T-helper 22 cell (primary cell): ENCODE measurements at places on chromosomes 13 and 19.

- no peak for DNase-seq
Observed at GRCh38 chr13:26246154-26246553, 7.8 kb upstream of the CDK8 start.

DNA sequence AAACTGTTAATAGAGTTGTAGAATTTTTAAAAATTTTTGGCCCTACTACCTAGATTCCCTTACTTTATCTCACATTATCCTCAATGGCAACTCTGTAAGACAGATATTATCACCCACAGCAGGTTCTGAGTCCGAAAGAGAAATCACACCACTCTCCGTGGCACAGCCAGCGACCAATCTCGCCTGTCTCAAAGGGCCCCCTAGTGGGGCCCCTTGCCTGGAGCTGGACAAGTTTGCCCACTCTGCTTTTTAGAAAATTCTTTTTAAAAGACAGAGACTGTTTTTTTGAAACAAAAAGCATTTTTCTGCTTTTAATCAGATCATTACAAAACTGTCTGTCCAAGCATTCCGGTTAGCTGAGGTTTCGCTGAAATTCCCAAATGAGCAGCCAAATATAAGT is 21.7 kb downstream of the PHF11 start:
- no peak for DNase-seq

DNA sequence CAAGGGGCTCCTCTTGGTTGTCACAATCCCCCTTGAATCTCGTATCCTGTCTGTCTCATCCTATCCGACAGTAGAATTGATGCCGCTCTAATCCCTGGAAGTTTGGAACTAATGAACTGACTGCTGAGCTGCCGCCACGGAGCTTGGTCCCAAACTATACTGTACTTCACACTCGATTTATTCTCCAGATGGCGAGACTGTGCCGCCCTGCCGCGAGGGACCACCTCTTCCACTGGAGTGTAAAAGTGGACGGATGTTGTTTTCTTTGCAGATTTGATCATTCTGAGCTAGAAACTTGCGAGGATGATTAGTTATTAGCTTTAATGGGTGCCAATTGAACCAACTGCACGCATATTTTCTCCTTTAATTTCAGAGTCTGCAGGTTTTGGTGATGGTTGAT is 117.2 kb downstream of the ZIC5 start:
- no peak for DNase-seq

DNA sequence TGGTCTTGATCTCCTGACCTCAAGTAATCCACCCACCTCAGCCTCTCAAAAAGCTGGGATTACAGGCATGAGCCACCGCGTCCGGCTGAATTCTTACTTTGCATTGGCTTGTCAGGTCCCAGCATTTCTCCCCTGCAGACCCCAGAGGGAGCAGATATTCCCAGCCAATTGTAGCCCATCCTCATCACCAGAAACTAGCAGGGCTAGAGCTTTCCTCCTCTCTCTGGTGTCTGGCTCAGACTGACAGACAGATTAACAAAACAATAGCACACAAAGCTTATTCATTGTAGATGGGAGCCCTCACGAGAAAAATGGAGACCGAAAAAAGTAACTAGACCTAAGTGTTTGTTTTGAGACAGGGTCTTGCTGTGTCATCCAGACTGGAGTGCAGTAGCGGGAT is 7.5 kb upstream of the MPV17L2 start:
- no peak for DNase-seq

DNA sequence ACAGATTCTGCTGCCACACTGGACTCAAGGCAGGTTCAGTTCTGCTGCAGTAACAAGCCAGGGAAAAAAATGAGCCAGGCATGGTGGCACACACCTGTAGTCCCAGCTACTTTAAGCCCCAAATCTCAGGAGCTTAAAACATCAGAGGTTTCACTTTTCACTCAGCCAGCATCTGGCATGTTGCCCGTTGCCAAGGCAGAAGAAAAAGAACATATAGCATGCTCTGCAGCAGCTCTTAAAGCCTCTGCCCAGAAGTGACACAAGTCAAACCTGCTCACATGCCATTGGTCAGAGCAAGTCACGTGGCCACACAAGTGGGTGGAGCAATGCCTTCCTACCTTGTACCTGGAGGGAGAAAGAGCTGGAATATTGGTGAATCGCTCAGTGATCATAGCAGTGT is 14.7 kb upstream of the ADGRE5 start:
- DNase-seq, result peak; percentile 77

DNA sequence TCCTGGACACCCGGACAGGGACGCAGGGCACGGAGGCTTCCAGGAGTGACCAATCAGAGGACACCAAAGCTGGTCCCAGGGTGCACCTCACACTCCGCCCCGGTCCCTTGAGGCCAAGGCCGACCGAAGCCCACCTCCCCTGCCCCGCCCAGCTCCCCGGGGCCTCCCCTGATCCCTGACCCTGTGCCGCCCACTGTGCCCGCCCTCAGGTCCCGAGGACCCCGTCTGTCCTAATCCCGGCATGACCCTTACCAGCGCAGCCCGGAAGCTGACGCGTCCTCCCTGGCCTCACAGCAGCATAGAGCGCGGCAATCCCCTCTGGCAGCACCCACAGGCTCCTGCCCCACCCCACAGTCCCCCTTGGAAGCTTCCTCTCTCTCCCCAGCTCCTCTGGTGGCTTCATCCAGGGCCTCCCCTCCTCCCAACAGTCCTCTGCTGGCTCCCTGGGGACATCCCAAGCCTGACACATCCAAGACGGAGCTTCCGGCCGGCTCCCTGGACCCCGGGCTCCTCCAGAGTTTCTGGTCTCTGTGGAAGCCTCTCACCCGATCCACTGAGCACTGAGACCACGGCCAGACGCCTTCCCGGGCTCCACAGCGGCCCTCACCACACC is 7.4 kb upstream of the CDC34 start:
- DNase-seq, result no peak

- DNase-seq, result no peak
Observed at GRCh38 chr19:38564981-38565690, 52.6 kb downstream of the MAP4K1 start.

- no peak for DNase-seq
Observed at GRCh38 chr19:46225558-46226004, 4.0 kb upstream of the IGFL1 start.

- no peak for DNase-seq
Observed at GRCh38 chr19:18223860-18224524, 2.2 kb downstream of the PDE4C start.

DNA sequence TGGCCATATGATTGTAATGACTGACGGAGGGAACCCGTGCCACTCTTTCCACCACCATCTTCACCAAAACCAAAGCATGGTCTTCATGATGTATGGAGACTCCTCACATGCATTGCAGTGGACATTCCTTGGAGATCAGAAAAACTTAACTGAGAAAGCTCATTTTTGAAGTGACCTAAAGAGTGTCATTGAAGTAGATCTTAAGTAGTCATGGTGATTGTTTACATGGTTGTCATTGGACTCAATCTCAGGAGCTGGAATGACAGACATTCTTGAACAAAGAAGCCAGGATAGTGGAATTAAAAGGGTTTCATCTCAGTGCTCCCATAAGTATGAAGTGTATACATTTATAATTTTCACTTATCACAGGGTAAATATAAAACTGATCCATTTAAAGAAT is 236.7 kb upstream of the IPO5 start:
- no peak for DNase-seq

DNA sequence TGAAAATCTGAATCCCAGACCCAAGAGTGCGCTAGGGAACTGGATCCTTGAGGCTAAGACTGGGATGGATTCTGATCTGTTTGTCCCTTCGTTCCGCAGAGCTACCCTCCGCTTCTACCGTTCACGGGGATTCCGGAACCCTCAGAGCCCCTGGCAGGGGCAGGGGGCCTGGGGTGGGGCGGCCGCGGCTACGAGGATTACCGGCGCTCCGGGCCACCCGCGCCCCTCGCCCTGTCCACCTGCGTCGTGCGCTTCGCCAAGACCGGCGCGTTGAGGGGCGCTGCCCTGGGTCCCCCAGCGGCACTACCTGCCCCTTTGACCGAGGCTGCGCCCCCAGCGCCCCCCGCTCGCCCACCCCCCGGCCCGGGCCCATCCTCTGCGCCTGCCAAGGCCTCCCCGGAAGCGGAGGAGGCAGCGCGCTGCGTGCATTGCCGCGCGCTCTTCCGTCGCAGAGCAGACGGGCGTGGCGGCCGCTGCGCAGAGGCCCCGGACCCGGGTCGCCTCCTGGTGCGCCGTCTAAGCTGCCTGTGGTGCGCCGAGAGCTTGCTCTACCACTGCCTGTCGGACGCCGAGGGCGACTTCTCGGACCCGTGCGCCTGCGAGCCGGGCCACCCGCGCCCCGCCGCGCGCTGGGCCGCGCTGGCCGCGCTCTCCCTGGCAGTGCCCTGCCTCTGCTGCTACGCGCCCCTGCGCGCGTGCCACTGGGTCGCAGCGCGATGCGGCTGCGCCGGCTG is 7.1 kb downstream of the SPRED3 start:
- DNase-seq, result no peak

DNA sequence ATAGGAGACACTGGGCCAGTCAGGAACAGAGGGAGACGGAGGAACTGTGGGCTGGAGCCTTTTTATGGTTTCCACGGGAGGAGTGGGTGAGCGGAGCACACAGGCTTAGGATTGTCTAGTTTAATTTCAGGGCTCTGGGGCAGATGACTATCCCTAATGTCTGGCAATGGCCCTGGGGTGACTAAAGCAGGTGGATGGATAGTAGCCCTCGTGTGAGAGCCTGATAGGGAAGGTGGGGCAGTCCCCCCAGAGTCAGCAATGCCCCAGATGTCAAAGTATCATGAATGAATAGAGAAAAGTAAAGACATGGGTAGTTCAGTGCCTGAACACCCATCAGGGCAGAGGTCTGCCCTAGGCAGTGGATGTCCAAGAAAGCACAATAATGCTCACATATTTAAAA is 94.2 kb downstream of the ZDHHC20 start:
- DNase-seq, result no peak
